Activated CD8-positive, alpha-beta memory T cell treated with anti-CD3 and anti-CD28 coated beads, Interleukin-2, amount 50 U/mL, for 4 hours (primary cell): ENCODE measurements at places on chromosomes 13 and 19.

DNA sequence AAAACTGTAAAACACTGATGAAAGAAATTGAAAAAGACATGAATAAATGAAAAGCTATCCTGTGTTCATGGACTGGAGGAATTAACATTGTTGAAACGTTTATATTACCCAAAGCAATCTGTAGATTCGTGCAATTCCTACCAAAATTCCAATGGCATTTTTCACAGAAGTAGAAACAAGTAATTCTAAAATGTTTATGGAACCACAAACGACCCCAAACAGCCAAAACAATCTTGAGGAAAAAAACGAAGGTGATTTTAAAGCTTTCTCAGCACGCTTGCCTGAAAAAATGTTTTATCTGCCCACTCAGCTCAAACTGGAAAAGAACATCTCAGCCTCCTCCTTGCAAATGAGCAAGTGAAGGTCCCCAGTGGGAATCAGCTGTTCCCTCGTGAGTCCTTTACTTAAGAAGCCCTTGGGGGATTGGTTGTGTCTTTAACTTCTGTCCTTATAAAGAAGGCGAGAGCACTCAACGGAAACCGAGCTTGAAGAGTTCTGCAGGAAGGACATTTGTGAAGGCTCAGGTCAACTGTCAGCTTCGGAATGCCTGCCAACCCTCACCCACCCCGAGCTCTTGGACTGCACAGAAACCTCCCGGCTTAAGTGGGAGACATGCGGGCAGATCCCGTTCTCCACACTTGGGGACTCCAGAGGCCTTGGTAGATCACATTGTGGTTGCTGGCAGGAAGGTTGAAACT is 256.0 kb upstream of the IRS2 start:
- no peak for DNase-seq

GRCh38 chr13:98272549-98272948 is 95.5 kb upstream of the RNF113B start:
- no peak for DNase-seq

DNA sequence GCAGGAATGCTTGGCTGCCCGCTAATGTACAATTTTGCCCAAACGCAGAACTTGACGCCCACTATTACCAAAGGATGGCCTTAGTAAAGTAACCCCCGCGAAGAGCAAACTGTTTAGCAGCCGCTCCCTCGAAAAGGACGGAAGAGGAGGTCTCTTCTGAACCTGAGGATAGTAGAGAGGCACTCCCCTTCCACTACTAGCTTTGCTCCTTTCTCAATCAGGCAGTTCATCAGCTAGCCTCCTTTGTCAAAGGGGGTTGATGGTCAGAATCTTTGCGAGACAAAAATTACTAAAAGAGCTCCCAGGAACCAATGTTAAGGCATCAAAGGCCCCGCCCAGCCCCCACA is 534 bp downstream of the CAB39L start:
- no peak for DNase-seq

DNA sequence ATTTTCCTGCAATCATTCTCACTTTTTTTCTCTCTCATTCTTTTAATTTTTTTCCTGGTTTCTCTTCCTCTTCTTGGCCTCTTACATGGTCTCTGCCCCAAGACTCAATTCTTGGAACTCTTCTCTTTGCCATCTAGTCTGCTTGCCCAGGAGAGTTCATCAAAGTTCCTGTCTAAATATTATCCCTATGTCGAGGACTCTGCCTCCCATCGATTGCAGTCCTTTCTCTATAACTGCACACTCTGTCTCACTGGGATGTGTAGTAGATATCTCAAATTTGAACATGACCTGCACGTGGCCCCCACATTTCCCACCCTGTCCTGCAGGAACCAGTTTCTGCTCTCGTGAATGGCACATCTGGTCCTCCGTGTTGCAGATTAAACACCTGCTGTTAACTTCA is 204.7 kb upstream of the TMTC4 start:
- no peak for DNase-seq

- DNase-seq, result no peak
These were observed 11.9 kb upstream of the AXL start for GRCh38 chr19:41206926-41207750.
